ENCODE measurements at places on chromosomes 1 and 21.

DNA sequence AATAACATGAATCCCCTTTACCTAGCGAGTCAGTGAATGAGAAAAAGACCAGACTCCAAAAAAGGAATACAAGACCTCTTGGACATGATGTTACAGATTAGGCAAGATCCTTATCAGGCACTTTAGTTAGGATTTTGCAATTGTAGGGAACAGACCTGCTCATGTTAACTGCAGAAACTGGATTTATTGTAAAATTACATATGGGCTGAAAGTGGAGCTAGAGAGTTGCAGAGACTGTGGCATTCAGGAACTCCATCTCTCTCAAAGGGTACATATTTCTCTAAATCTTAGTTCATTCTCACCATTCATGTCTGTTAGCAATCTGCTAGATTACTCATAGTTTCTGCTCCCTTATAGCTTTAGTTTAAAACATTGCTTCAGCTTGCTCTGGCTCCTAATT lies 142.2 kb downstream of the PAPPA2 start:
- no peak for DNase-seq

GRCh38 chr1:101706366-101706765 lies 290.4 kb downstream of the OLFM3 start:
- DNase-seq, result no peak

- DNase-seq, result no peak
Observed at GRCh38 chr1:227886993-227887696, 60.6 kb downstream of the WNT9A start.

DNA sequence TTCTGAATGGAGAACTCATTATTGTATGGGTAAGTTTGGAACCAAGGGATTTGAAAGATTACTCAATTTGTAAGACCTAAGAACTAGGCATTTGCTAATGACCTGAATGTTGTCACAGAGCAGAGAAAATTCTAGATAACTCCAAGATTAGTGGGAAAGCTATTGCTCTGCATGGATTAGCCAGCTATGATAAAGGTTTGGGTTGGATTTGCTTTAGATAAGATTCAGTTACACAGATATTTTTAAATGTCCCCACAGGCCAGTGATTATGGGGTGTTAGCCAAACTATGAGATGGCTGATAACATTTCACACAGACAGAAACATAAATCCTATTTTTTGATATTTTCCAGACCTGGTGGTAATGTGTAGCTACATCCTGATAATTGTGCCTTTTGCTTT lies 88.2 kb downstream of the NTPCR start:
- no peak for DNase-seq

- no peak for DNase-seq
Observed at GRCh38 chr1:20028726-20029125, 41.3 kb upstream of the PLA2G5 start.

DNA sequence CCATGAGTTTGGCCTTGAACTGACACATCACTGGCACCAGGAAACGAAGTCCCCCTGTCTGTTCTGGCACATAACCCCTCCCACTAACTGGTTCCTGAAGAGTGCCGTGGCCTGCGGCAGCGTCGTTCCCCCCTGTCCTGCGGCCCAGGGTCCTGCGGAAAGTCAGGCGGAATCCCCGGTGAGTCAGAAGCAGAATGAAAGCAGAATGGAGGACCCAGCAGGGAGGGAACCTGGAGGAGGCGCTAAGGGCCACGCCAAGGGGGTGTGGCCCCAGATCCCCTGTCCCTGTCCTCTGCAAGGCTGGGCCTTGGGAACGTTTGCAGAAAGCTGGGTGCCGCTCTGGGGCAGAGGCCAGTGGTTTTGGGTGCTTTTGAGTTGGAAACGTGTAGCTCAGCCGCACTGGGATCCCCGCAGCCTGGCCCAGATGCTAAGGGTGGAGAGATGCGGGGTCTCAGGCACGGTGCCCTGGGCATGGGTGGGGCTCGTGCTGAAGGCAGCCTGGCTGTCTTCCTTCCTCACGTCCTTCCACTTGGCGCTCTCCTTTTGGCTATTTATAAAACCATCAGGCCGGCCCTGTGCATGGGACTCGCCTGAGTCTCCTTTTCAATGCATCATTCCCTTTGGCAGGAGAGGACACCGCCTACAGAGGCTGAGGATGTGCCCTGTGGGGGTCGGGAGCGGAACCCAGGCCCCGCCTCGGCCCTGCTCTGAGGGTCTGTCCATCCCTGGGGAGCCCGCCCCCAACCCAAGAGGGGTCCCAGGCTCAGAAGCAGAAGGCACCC lies 36.2 kb downstream of the TP73 start:
- no peak for DNase-seq

DNA sequence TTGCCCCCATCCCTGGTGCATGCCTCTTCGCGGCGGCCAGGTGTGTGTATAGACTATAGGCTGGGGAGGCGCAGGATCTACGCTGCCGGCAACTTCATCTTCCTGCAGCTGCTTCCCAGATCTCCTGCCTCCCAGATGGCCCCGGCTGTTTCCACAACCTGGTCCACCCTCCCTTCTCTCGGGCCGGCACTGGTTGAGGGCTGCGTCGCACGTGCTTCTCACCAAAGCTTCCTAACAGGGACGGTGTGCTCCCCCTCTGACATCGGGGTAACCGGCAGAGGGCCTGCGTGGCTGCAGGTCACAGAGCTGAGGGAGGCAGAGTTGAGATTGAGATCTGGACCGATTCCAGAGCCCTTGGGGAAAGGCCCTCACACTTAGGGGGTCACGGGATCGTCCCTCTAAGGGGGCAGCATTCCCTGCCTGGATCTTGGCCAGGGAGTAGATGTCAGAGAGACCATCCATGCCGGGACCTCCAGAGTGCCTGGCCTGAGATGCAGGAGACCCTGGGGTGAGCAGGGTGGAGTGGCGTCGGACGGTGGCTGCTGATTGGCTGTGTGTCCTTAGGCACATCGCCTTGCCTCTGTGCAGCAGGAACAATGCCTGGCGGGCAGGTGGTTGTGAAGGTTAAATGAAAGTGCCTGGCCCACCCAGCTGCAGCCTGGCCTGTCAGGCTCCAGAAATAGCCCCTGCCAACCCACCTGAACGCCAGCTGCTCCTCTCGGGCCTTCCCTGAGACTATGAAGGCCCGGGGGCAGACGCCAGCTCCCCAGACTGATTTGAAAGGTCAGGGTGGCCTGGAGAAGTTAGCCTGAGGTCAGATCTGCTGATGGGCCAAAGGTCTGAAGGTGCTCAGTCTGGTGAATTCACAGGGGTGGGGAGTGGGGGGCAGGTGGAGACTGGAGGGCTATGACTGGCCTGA lies 6.1 kb upstream of the MASP2 start:
- DNase-seq, result no peak

GRCh38 chr1:58895559-58896145 lies 111.8 kb upstream of the JUN start:
- DNase-seq, result no peak

- DNase-seq, result no peak
Observed at GRCh38 chr1:36396359-36396758, 1.3 kb downstream of the LSM10 start.

GRCh38 chr1:101040666-101041065 lies 15.1 kb upstream of the DPH5 start:
- no peak for DNase-seq

GRCh38 chr1:200021577-200022238 lies 5.8 kb upstream of the NR5A2 start:
- DNase-seq, result no peak

DNA sequence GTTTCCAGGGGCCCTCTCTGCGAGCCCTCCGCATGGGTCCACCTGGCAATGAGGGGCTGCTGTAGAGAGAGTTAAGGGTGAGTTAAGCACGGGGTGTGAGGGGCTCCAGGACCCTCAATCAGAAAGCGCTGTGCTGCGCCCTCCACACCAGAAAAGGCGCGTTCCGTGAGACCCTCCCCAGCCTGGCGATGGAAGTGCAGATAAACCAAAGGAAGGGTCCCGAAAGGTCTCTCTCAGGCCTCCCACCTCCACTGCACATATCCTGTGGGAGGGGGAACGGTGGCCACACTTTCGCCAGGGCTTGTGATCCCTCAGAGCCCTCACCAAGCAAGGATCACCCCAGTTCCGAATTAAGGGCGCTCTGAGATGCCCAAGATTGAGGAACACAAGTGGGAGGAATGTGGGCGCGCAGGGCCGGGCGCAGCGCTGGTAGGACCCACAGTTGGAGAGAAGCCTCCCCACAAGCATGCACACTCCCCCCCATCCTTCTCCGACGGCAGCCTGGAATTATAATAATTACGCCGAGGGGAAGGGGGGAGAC lies 1.1 kb downstream of the WNT3A start:
- DNase-seq, result no peak
